Endodermal cell (in vitro differentiated cells): ENCODE measurements at places on chromosomes 2 and 18. TPM values are rescaled to one million over a fixed set of nuclear protein-coding genes. Genes with fewer than 3 reads are reported as not detected.

- no peak for DNase-seq
- no peak overlapping the region for H3K4me3 ChIP-seq
- H3K27ac ChIP-seq, result no peak overlapping the region
- no peaks in the 10 kb centered on the region for H3K36me3 ChIP-seq
Observed at GRCh38 chr2:221816566-221816965, 244.5 kb upstream of the EPHA4 start.

Gene CLHC1
- 9.5 and 17.9 TPM in 2 replicates for total RNA-seq

Gene EVX2
- not detected in 3 replicates for total RNA-seq

Gene DSG1
- not detected in 3 replicates for total RNA-seq

GRCh38 chr2:120134263-120134662 is 88.9 kb downstream of the TMEM185B start:
- DNase-seq, result peak; percentile 84
- H3K36me3 ChIP-seq, result peaks cover 67% of the 10 kb centered on the region
- no peaks in the 10 kb centered on the region for H3K27me3 ChIP-seq
- H3K4me1 ChIP-seq, result no peaks in the 10 kb centered on the region
- no peak overlapping the region for H3K4me3 ChIP-seq

Gene RAD51AP2
- total RNA-seq, result 0.18 to 0.21 TPM (median 0.19 TPM) in 3 replicates

Gene CD28
- total RNA-seq, result not detected in 2 replicates

- no peak overlapping the region for H3K4me3 ChIP-seq
- no peaks in the 10 kb centered on the region for H3K4me1 ChIP-seq
- H3K36me3 ChIP-seq, result no peaks in the 10 kb centered on the region
- no peak for DNase-seq
- H3K27ac ChIP-seq, result no peak overlapping the region
Observed at GRCh38 chr2:23418461-23418911, 33.5 kb downstream of the KLHL29 start.

Gene RSAD2
- total RNA-seq, result 0.47 and 0.75 TPM in 2 replicates

Gene CD8B2
- total RNA-seq, result not detected in 2 replicates

Gene FN1
- total RNA-seq, result 1,605 to 2,960 TPM (median 2,932 TPM) in 3 replicates

DNA sequence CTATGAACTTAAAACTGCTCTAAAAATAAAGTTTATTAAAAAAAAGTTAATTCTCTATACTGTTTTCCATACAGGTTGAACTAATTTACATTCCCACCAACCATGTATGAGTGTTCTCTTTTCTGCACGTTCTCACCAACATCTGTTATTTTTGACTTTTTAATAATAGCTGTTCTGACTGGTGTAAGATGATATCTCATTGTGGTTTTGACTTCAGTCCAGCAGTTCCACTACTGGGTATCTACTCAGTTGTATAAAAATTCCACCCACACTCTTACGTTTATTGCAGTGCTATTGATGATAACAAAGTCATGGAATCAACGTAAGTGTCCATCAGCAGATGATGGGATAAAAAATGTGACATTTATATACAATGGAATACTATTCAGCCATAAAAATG is 33.7 kb downstream of the SPAG16 start:
- no peaks in the 10 kb centered on the region for H3K4me1 ChIP-seq
- H3K27ac ChIP-seq, result no peak overlapping the region
- no peak for DNase-seq
- H3K36me3 ChIP-seq, result peaks cover 24% of the 10 kb centered on the region
- no peaks in the 10 kb centered on the region for H3K27me3 ChIP-seq

DNA sequence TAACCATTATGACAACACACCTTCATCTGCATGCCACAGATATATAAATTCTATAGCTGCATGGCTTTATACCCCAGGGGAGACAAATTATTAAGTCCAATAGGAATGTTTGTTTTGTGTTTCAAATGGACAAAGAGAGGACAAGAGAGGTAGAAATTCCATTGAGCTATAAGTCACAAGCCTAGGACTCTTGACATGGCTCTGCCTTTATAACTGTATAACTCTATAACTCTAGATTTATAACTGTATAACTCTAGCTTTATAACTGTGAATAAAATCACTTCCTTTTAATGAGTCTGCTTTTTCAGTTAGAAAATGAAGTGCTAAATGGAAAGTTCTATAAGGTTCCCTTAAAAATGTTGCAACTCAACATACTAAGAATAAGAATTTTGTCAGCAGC is 106.4 kb downstream of the SCN9A start:
- no peak for DNase-seq
- H3K4me1 ChIP-seq, result peaks cover 4% of the 10 kb centered on the region
- no peaks in the 10 kb centered on the region for H3K27me3 ChIP-seq
- H3K36me3 ChIP-seq, result no peaks in the 10 kb centered on the region
- no peak overlapping the region for H3K4me3 ChIP-seq

DNA sequence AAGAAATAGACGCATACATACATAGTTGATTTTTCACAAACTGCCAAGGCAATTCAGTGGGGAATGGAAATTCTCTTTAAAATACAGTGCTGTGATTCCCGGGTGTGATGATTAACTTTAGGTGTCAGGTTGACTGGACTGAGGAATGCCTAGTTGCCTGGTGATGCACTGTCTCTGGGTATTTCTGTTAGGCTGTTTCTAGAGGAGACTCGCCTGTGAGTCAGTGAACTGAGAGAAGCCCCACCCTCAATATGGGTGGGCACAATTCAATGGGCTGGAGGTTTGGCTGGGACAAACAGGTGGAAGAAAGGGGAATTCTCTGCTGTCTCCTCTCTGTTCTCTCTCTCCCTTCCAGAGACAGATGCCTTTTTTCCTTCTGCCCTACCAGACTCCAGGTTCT is 187.6 kb downstream of the ARHGAP28 start:
- peaks cover 40% of the 10 kb centered on the region for H3K36me3 ChIP-seq
- H3K4me1 ChIP-seq, result no peaks in the 10 kb centered on the region
- no peak overlapping the region for H3K4me3 ChIP-seq

DNA sequence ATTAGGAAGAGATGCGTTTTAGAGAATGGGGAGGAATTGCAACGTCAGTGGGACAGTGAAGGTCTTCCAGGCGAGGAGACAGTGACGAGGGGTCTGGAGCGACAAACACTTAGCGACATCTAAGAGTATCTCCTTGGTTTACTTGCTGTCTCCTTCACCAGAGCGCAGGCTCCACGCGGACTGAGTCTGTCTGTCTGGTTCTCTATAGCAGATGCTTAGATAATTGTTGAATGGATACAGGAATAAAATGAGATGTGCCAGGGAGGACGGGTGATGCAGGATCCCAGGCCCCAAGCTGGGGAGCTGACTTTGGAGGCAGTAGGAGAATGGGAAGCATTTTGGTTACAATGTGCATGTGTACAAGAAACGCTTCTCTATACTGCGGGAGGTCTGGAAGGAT is 56.9 kb upstream of the SMAD7 start:
- no peaks in the 10 kb centered on the region for H3K36me3 ChIP-seq
- no peaks in the 10 kb centered on the region for H3K27me3 ChIP-seq
- no peak overlapping the region for H3K27ac ChIP-seq
- H3K4me3 ChIP-seq, result no peak overlapping the region

- H3K27me3 ChIP-seq, result no peaks in the 10 kb centered on the region
- H3K27ac ChIP-seq, result peak within 1 kb of the TSS; percentile 82
- DNase-seq, result peak; percentile 86
- H3K4me1 ChIP-seq, result no peaks in the 10 kb centered on the region
Observed at GRCh38 chr2:148021059-148021861, at the start of gene MBD5. Gene MBD5 (plus strand): TSS chr2:148021091.

DNA sequence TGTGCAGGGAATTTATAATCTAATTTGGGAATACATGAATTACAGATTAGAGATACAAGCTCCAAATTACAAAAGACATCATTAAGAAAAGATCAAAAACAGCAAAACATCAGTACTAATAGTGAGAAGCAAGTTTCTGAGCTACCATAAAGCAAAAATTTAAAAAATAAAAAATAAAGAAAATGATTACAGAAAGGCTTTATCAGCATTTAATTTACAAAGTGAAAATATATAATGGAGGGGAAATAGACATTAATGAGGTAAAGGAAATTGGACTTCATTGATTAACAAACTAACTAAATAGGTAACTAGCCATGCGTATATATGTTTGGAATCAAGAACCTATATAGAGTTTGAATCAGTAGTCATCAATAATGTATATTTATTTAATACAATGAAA is 712.9 kb upstream of the DDX18 start:
- no peaks in the 10 kb centered on the region for H3K27me3 ChIP-seq
- H3K4me3 ChIP-seq, result no peak overlapping the region
- no peak overlapping the region for H3K27ac ChIP-seq
- no peaks in the 10 kb centered on the region for H3K36me3 ChIP-seq
- H3K4me1 ChIP-seq, result no peaks in the 10 kb centered on the region

- H3K36me3 ChIP-seq, result no peaks in the 10 kb centered on the region
- no peaks in the 10 kb centered on the region for H3K27me3 ChIP-seq
- no peak overlapping the region for H3K4me3 ChIP-seq
Observed at GRCh38 chr18:10660179-10660884, 134.5 kb downstream of the NAPG start.

Gene TAF4B
- total RNA-seq, result 7.7 and 8.7 TPM in 2 replicates

- no peak overlapping the region for H3K27ac ChIP-seq
- H3K27me3 ChIP-seq, result no peaks in the 10 kb centered on the region
- H3K4me3 ChIP-seq, result no peak overlapping the region
- DNase-seq, result no peak
- peaks cover 27% of the 10 kb centered on the region for H3K36me3 ChIP-seq
Observed at GRCh38 chr2:232026910-232027309, 65.4 kb downstream of the DIS3L2 start.

DNA sequence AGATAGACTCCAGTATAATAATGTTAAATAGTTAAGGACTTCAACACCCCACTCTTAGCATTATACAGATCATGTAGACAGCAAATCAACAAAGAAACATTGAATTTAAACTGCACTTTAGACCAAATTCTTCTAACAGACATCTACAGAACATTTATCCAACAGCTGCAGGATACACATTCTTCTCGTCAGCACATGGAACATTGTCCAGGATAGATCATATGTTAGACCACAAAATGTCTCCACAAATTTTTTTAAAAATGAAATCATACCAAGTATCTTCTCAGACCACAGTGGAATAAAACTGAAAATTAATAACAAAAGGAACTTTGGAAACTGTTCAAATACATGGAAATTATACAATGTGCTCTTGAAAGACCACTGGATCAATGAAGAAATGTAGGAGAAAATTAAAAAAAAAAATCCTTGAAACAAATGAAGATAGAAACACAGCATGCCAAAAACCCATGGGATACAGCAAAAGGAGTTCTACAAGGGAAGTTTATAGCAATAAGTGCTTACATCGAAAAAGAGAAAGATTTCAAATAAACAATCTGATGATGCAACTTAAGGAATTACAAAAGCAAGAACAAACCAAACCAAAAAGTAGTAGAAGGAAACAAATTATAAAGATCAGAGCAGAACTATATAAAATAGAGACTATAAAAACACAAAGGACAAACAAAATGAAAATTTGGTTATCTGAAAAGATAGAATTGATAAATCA is 12.3 kb upstream of the SPP2 start:
- H3K36me3 ChIP-seq, result no peaks in the 10 kb centered on the region
- H3K4me3 ChIP-seq, result no peak overlapping the region
- peaks cover 8% of the 10 kb centered on the region for H3K27me3 ChIP-seq
- H3K27ac ChIP-seq, result no peak overlapping the region
- H3K4me1 ChIP-seq, result no peaks in the 10 kb centered on the region

DNA sequence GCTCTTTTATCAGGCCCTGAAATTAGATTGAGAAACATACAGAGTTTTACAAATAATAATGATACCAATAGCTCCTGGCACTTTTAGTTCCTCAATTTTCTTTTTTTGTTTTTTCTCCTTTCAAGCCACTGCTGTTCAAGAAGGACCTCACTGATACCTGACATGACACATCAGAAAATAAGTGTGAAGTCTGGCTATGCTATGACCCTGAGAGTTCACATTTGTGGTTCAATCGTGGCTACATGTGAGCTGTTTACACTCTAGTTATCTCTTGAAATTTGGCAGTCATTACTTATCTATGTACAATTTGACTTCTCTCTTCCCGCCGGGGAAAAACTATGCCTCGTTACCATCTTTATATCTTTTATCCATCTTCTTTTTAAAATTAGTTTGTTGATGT is 686.5 kb downstream of the EPHA4 start:
- no peak overlapping the region for H3K4me3 ChIP-seq
- peaks cover 4% of the 10 kb centered on the region for H3K4me1 ChIP-seq
- H3K27ac ChIP-seq, result no peak overlapping the region
- DNase-seq, result no peak

- DNase-seq, result no peak
- no peaks in the 10 kb centered on the region for H3K27me3 ChIP-seq
- no peak overlapping the region for H3K4me3 ChIP-seq
- H3K27ac ChIP-seq, result no peak overlapping the region
- H3K4me1 ChIP-seq, result no peaks in the 10 kb centered on the region
Observed at GRCh38 chr2:14678761-14679160, 46.2 kb downstream of the LRATD1 start.

GRCh38 chr2:209508255-209508654 is 84.4 kb downstream of the MAP2 start:
- no peaks in the 10 kb centered on the region for H3K27me3 ChIP-seq
- H3K27ac ChIP-seq, result no peak overlapping the region
- DNase-seq, result no peak
- H3K36me3 ChIP-seq, result no peaks in the 10 kb centered on the region
- no peak overlapping the region for H3K4me3 ChIP-seq

DNA sequence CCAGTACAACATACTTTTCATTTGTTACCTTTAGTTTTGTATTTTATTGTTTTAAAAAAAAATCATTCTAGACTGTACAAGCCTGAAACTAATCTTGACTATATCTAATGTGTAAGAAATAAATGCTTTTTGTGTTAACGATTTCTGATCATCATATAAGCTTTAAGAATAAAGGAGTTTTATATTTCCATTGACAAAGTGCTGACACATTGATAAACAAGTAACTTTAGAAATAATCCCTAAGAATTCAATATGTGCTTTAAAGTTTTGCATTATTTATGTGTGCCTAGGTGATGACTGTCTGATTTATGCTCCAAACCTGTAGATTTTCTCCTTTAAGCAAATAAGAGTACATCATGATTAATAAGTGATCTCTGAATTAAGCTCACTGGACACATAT is 247.2 kb upstream of the BOD1L2 start:
- H3K4me1 ChIP-seq, result no peaks in the 10 kb centered on the region
- no peaks in the 10 kb centered on the region for H3K27me3 ChIP-seq
- no peak for DNase-seq
- H3K27ac ChIP-seq, result no peak overlapping the region
- H3K4me3 ChIP-seq, result no peak overlapping the region
- no peaks in the 10 kb centered on the region for H3K36me3 ChIP-seq

- H3K4me1 ChIP-seq, result peaks cover 6% of the 10 kb centered on the region
- DNase-seq, result peak; percentile 63
- H3K27ac ChIP-seq, result no peak overlapping the region
- H3K36me3 ChIP-seq, result peaks cover 5% of the 10 kb centered on the region
Observed at GRCh38 chr2:157853211-157853610, 22.9 kb downstream of the ACVR1 start.

Gene LRRC30
- not detected in 3 replicates for total RNA-seq

DNA sequence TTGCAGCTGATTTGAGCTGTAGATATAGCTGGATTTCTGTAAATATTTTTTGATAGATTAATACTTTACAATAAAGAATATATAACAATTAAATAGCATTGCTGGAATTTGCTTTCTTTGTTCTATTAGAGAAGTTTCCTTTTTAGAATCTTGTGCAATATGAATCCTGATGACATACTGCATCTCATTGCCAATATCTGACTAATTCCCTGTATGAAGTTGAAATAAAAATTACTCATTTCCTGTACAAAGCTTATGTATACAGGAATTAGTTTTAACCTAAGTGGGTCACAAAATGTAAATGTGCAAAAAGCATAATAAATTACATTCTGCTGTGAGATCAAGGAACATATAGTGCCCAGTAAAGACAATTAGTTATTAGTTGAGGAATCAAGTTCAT is 72.8 kb upstream of the TMEFF2 start:
- H3K27ac ChIP-seq, result no peak overlapping the region
- DNase-seq, result no peak
- no peaks in the 10 kb centered on the region for H3K27me3 ChIP-seq
- H3K4me3 ChIP-seq, result no peak overlapping the region
- no peaks in the 10 kb centered on the region for H3K4me1 ChIP-seq

- H3K27me3 ChIP-seq, result peaks cover 31% of the 10 kb centered on the region
- no peaks in the 10 kb centered on the region for H3K4me1 ChIP-seq
- DNase-seq, result peak; percentile 77
- peak overlapping the region; percentile 56 for H3K27ac ChIP-seq
Observed at GRCh38 chr2:132670496-132671150, 618 bp upstream of the LYPD1 start.
